ENCODE measurements at places on chromosomes 7 and 10. TPM values are rescaled to one million over a fixed set of nuclear protein-coding genes. Genes with fewer than 3 reads are reported as not detected.

The TUBAL3 gene
- total RNA-seq = not detected

The PILRA gene
- 4.6 TPM for total RNA-seq

The GALNT17 gene
- total RNA-seq = 0.63 TPM

The IFIT1B gene
- not detected for total RNA-seq

The CCDC146 gene
- 27.8 TPM for total RNA-seq

The HELLS gene
- 7.1 TPM for total RNA-seq

The MYOF gene
- 92.1 TPM for total RNA-seq

The RGR gene
- total RNA-seq = not detected

The ASB15 gene
- total RNA-seq = not detected

The DOCK1 gene
- total RNA-seq = 83.9 TPM

The FOXP2 gene
- total RNA-seq = 11.9 TPM

The FAM3C gene
- 34.9 TPM for total RNA-seq

The SAMD9L gene
- total RNA-seq = 2.5 TPM

The ANXA8 gene
- 94.1 TPM for total RNA-seq

The UCN3 gene
- total RNA-seq = not detected

The VPS37D gene
- total RNA-seq = 5.6 TPM

The IDI1 gene
- 47.9 TPM for total RNA-seq

The CCDC136 gene
- not detected for total RNA-seq

The LRRC17 gene
- 3.3 TPM for total RNA-seq

The KMT2C gene
- 79.3 TPM for total RNA-seq

The PARD3 gene
- 172 TPM for total RNA-seq

The SLK gene
- 49.2 TPM for total RNA-seq

The NPFFR1 gene
- 0.42 TPM for total RNA-seq

The EMX2 gene
- total RNA-seq = 3.7 TPM

The RNF32 gene
- 0.62 TPM for total RNA-seq

The DENND11 gene
- 15.8 TPM for total RNA-seq

The HSPA12A gene
- 6.4 TPM for total RNA-seq

The PTPRN2 gene
- total RNA-seq = 1.6 TPM

The OR2F2 gene
- not detected for total RNA-seq

The C10orf105 gene
- total RNA-seq = 0.08 TPM

The LIPM gene
- total RNA-seq = 30.4 TPM

The SPDYE11 gene
- not detected for total RNA-seq

The UCMA gene
- total RNA-seq = not detected

The ARMH3 gene
- total RNA-seq = 17.7 TPM

The NPY gene
- total RNA-seq = 10.9 TPM

The HOXA6 gene
- 15.4 TPM for total RNA-seq

The HOXA9 gene
- total RNA-seq = 50.1 TPM

The GNAT3 gene
- total RNA-seq = not detected

The CAV2 gene
- 64.6 TPM for total RNA-seq

The AQP1 gene
- 138 TPM for total RNA-seq

The CXCL12 gene
- 36.2 TPM for total RNA-seq

The PLXDC2 gene
- total RNA-seq = 113 TPM

The LRIT1 gene
- 0.19 TPM for total RNA-seq

The PAPOLB gene
- not detected for total RNA-seq

The PON1 gene
- total RNA-seq = 0.52 TPM

The NRAP gene
- 0.13 TPM for total RNA-seq

The VWA2 gene
- total RNA-seq = 21.7 TPM

The CYCS gene
- 52.9 TPM for total RNA-seq

The MCM10 gene
- 0.08 TPM for total RNA-seq

The MKI67 gene
- total RNA-seq = 2.7 TPM

The BAG3 gene
- total RNA-seq = 55.5 TPM

The GPR146 gene
- 26.9 TPM for total RNA-seq

The CYP2C18 gene
- total RNA-seq = 6.1 TPM

The A1CF gene
- not detected for total RNA-seq

The STX1A gene
- total RNA-seq = 2.9 TPM

The IGF2BP3 gene
- total RNA-seq = not detected

The ITIH2 gene
- total RNA-seq = not detected
